Effector CD8-positive, alpha-beta T cell (primary cell): ENCODE measurements at places on chromosomes 5 and 9.
A peak's percentile ranks its signal among the peaks of the same experiment; 100 is the strongest.

DNA sequence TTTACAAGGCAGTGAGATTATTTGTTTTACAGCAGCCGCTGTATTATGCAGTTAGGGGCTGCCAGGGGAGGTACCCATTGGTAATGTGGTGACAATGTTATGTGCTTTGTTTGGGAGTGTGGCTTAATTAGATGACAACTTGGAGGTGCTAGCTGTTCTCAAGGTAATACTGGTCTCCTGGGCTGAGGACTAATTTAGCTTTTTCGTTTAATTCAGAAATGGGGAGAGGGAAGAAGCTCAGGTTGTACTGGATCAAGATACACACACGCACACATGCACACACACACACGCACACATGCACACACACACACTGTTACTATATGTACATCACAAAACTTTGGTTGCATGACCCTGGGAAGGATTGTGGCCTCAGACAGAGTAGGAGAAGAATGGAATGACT, 37.9 kb downstream of the CFAP77 start:
- DNase-seq: no peak

- DNase-seq: no peak
Observed at GRCh38 chr9:69571032-69571431, 101.1 kb downstream of the APBA1 start.

GRCh38 chr5:95861221-95861863, 38.8 kb upstream of the GLRX start:
- no peak for DNase-seq

- DNase-seq: no peak
Observed at GRCh38 chr9:34579104-34579807, 10.3 kb downstream of the CNTFR start.

DNA sequence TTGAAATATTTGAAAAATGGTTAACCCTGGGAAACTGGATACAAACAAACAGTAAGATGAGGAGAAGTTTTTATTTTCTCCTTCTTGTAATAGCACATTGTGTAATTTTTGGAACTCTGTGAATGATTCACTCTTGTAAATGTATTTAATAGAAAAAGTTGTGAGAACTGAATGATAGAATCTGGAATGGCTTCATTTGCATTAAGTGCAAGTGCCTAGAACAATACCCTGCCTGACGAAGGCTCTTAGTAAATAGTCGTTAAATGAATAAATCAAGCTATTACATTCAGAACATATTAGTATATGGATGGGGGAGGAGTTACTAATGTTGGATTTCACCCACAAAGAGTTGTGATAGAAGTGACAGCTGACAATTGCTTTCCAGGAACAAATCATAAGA, 442.5 kb downstream of the EFNA5 start:
- no peak for DNase-seq

DNA sequence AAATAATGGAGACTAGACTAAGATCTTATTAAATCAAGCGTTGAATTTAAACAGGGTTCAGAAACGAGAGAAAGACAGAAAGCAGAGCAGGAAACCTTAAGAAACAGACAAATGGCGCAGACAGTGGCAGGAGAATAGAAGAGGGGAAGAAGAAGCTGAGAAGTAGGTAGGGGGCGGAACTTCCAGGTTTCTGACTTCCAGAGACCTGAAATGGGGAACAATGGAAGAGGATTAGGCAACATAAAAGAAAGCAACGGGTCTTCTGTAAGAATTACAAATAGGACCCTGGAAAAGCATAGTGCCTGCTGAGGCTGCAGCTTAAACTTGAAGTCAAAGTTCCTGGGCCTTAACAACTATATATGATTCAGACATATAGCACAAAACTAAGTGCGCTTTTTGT, 101.7 kb downstream of the BNC2 start:
- DNase-seq: no peak

DNA sequence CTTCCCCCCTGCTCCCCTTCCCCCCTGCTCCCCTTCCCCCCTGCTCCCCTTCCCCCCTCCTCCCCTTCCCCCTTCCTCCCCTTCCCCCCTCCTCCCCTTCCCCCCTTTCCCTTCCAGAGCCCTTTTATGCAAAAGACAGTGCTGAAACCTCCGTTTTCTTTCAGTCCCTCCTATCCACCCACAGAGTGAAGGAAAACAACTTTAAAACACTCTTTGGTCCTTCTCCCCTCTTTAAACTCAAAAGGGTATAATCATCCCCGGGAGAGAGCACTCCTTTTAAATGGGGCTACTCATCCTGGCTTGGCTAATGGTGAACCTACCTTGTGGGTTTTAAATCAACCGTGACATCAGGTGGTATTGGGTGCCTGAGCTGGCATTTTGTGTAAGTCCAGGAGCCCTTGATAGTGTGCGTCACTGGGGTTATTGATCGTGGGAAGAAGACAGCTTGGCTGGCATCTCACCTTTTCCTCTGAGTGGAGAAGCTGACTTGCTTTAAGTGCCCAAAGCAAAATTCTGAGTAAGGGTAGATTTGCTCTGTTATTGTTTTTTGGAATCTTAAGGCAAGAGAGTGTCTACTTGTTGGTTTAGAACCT, 2.7 kb downstream of the LARP1 start:
- DNase-seq: peak; percentile 2

DNA sequence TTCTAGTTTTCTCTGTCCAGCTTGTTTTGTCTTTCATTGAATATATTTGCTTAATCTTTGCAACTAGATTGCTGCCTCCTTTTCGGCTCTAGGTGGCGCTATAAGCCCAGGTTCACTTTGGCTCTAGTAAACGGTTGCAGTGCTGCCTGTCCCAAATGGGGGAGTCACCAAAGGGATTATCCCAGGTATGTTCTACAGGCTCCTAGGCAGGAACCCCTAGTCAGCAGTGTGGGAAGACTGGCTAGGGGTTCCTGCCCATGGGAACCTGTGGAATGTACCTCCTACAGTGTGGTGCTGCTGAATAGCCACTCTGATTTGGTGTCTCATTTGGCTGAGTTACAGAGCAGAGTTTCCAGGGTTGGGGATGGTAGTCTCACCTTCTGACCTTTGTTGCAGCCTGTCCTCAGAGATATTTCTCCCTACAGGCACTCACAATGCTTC, 85.2 kb downstream of the ARSB start:
- no peak for DNase-seq

DNA sequence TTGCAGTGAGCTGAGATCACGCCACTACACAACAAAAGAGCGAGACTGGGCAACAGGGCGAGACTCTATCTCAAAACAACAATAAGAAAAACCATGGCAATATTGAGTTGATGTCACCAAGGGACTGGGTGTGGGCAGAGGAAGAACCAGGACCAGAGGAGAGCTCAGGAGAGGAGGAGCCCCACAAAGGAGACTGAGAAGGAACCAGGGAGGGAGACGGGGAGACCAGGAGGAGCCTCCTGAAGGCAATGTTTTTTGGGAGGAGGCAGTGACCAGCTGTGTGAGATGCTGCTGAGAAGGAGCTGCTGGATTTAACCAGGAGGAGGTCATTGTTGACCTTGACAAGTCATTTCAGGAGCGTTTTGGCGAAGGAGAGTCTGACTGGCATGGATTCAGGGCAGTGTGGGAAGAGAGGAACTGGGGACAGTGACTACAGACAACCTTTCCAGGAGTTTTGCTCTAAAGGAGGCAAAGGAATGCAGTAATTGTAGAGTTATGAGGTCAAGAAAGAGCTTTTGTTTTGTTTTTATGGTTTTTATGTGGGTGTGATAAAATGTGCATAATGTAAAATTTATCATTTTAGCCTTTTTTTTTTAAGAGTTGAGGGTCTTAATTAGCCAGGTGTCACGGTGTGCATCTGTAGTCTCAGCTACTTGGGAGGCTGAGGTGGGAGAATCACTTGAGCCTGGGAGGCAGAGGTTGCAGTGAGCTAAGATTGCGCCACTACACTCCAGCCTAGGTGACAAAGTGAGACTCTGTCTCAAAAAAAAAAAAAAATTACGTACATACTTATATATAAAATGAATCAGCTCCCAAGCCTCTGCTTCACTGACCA, 17.9 kb downstream of the TRUB2 start:
- DNase-seq: no peak

- DNase-seq: no peak
Observed at GRCh38 chr5:43294226-43294625, 19.0 kb downstream of the HMGCS1 start.

- no peak for DNase-seq
Observed at GRCh38 chr5:123093601-123094236, 4.7 kb downstream of the PRDM6 start.

- no peak for DNase-seq
Observed at GRCh38 chr9:130884542-130885483, 11.8 kb downstream of the QRFP start.

DNA sequence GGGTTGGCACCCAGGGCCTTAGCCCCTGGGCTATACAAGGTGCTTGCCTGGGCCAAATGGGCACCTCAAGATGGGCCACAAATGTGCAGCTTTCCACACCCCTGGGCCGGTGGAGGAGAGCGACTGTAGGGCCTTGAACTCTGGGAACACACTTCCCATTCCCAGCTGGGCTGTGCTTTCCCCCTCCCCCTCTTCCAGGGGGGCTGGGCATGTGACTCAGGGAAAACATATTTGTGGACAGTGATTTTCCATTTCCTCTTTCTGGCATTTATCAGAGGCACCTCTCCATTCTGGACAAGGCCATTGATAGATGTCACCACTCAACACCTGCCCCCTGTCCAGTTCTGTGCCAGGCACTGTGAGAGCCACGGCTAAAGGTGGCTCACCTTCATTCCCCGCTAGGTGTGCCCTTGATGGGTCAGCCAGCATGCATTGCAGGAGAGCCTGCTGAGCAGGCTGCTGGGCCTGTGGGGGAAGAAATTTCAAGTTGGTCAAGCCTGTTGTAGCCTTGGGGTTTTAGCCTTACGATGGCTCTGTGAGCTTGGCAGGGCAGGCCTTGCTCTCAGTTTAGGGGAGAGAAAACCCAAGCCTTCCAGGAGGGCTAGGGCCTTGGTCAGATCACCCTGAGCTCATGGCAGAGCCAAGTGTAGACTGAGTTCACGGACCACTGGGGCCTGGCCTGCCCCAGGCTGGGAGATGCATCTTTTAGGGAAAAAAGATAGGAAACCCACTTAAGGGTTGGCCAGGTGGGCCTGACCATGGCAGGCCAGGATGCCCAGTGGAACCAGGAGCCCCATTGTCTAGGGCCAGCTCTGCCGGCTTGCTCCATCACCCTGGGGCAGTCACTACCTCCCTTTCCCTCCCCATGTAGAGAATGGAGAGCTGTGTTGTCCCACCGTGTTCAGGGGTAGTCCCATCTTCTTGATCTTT, 113.9 kb downstream of the DAB2IP start:
- DNase-seq: no peak

- DNase-seq: no peak
Observed at GRCh38 chr5:135813758-135814157, 20.7 kb upstream of the SLC25A48 start.

DNA sequence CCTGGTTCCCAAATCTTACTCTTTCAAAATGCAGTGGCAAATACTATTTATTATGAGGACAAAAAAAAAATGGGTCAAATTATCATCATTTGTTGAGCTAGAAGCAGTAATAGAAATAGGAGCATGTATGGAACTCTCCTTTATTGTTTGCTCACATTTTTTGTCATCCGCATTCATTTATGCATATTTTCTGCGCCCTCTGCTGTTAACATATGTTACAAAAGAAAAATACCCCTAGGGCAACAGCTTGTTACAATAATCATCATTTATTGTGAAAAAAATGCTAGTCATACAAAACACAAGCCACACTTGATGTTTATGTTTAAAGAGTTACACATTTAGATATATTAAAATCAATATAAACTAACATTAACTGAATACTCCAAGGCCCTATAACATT, 328.2 kb downstream of the TUSC1 start:
- DNase-seq: no peak

DNA sequence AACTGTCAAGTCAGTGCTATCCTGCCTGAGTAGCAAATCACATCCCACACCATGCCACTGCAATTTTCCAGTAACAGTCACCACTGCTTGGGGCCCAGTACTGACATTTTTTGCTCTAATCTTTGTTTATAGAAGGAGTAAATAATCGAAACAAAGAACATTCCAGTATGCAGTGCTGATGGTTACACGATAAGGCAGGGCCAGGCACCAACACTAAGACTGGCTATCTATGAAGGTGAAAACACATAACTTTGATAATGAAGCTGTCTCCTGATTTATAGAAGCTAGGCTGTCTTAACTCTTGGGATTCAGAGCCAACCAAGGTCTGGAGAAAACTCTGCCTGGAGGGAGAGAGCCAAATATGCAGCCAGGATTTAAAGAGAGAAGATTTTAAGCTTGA, 365.3 kb downstream of the BNC2 start:
- no peak for DNase-seq

DNA sequence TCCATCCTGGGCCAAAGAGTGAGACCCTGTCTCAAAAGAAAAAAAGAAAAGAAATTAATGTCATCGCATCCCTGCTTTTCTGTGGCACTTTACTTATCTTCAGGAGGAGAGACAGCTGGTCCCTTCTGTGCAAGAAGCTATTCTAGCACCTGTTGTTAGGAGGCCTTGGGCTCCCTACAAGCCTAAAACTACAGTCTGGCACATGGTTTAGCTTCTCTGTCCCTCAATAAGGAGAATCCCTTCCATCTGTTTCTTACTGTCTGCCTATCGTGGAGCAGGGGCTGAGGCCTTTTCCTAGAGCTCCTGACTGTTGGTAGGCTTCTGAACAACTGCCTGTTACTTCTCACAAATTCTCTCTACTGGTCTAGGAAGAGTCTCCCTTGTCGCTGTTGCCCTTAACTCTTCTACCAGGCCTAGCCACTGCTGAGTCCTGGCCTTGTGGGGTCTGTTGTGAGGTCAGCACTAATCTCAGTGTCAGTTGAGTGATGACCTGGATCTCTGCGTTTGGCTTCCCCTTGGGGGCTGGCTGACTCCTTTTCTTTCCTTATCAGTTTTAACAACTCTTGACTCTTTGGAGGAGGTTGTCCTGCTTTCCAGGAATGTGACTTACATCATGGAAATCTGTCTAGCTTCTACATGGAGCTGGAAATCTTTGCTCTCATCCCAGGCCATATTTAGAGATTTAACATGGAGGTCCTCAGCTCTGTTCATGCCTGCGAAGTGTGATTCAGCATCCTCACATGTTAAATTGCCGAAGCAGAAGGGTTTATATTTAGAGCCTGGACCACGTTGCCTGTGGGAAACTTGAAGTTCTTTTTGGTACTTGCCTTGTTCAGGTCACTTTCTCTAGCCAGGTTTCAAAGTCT, 5.7 kb upstream of the GARNL3 start:
- no peak for DNase-seq

- DNase-seq: no peak
Observed at GRCh38 chr9:97980918-97981845, 2.0 kb upstream of the ANP32B start.

DNA sequence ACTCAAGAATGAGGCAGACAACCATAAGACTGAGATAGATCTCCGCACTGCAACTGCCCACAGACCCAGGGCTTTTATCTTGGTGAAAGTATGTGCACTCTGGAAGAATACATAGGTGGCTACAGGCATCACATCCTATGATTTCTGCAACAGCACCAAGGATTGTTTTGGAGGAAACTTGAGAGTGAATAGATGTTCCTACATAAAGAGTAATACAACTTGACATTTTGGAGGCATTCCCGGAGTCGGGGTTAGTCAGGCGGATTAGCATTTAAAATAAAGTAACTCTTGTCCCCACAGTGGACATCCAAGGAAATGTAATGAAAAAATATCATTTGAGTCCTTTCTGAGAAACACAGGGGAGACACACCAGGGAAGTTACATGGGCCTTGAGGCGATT, 26.7 kb downstream of the TMEM174 start:
- DNase-seq: no peak
